ENCODE measurements at places on chromosomes 6 and 20.

GRCh38 chr6:132287101-132287500 is 114.2 kb downstream of the MOXD1 start:
- DNase-seq, result no peak

- DNase-seq, result no peak
These were observed 93.1 kb downstream of the CHD6 start for GRCh38 chr20:41524980-41525613.

- no peak for DNase-seq
These were observed 144.2 kb downstream of the EYA2 start for GRCh38 chr20:47038566-47039560.

DNA sequence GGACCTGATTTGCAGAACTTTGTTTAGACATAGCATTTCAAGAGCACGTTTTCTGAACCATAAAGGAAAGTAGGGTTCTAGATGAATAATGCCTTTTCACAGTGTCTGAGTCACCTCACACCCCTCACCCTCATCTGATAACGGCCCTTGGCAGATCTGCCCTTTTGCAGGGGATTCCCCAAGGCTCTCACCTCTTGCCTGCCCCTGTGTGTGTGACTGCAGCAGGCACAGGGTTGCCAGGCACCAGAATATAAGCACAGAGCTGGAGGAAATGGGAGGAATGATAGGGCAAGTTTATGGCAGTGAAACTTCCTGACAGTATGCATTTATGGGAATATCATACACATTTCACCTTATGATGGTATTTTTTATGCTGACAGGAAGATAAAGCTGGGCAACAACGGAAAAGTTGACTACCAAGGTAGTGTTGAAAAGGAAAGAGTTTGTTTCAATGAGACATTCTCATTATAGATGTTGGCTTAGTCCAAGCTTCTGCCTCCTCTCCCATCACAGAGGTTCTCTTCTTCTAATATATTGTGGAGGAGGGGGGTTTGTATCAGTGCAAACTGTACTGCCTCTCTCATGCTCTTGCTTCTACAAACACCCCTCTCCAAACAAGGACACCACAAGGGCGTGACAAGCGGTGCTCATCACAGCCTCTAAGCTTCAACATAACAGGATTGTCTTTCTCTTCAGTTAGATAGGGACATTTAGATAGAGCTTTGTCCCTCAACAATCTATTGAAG is 101.5 kb upstream of the BACH2 start:
- DNase-seq, result no peak

DNA sequence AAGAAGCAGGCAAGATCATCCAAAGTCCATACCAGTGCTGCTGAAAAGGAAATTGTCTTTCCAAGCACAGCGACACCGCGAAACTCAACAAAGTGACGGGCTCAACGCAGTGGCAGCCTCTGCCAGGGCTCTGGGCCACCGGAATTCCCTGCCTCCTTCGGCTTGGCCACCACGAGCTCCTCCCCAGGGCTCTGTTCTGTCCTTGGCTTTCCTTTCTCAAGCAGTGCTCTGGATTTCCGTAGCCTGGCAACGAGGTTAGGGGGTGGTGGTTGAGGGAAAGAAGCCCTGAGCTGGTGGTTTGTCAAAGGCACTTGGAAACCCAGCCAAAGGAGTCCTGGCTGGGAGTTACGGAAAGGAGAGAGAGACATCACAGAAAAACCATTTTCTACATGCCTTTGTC is 31.2 kb downstream of the PRR18 start:
- no peak for DNase-seq

DNA sequence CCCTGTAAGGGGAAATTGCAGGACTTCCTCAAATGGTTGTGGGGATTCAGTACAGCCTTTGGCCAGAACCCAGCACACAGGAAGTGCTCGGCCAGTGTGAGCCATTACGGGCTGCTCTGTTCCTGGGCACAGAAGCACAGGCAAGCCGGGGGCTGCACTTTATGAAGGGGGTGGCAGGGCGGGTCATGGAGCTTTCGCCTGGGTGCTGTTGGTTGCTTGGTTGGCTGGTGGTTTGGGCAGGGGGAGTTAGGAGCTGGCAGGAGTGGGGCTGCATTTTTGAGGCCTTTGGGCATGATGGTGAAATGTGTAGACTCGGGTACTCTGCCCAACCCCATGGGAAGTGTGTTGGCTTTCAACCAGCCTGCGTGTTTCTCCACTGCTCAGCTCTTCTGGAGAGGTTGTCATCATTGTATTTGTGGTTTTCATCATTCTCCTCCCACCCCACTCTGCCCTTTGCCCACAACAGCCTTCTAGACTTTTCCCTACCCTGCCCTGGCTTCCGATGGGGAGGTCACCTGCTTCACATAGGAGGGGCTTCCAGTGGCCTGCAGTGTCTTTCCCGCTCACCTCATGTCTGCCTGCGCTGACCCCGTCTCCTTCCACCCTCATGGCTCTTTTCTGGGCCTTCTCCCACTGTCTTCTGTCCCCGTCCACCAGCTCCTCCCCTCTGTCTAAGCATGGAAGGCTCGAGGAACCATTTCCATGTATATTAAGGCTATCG is 16.1 kb upstream of the RBM38 start:
- DNase-seq, result no peak

- DNase-seq, result no peak
These were observed 116.5 kb upstream of the BMP2 start for GRCh38 chr20:6651016-6651415.

GRCh38 chr20:20582734-20583133 is 129.7 kb downstream of the RALGAPA2 start:
- no peak for DNase-seq

GRCh38 chr6:63322981-63323380 is 3.2 kb upstream of the LGSN start:
- DNase-seq, result no peak

GRCh38 chr6:2990248-2990931 is 9.3 kb upstream of the NQO2 start:
- DNase-seq, result no peak

- no peak for DNase-seq
These were observed 20.4 kb downstream of the BMP7 start for GRCh38 chr20:57245997-57246396.

- no peak for DNase-seq
These were observed 1.1 kb upstream of the TMEM74B start for GRCh38 chr20:1185790-1186334.

DNA sequence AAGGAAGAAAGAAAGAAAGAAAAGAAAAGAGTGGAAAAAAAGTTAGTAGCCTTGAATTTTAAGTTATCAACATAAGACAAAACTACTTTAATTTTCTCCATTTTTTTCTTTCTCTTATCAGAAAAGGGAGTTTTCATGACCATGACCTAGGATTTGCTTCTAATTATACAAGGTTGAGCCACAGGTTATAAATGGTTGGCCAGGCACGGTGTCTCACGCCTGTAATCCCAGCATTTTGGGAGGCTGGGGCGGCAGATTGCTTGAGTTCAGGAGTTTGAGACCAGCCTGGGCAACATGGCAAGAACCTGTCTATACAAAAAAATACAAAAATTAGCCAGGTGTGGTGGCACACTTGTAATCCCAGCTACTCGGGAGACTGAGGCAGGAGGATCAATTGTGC is 7.8 kb upstream of the MTRES1 start:
- DNase-seq, result no peak
